Activated CD8-positive, alpha-beta memory T cell treated with anti-CD3 and anti-CD28 coated beads, Interleukin-2, amount 10 ng/mL, durations not matched to agents 7 days and 5 days (primary cell): ENCODE measurements at places on chromosomes 7 and 10.

GRCh38 chr7:3893151-3893788, 592.2 kb downstream of the SDK1 start:
- DNase-seq, result no peak

DNA sequence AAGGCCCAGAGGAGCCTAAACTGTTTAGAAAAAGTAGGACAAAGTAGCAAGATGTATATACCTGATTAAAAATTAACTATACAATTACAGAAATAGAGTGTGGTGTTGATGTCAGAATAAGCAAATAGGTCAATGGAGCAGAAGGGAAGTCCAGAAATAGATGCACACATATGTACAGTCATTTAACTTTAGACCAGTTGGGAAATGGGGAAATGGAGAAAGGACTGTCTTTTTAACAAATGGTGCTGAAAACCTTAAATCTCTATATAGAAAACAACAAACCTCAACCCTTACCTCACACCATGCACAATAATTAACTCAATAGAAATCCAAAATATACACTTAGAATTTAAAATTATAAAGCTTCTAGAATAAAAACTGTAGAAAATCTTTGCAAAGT, 72.2 kb downstream of the CH25H start:
- no peak for DNase-seq

DNA sequence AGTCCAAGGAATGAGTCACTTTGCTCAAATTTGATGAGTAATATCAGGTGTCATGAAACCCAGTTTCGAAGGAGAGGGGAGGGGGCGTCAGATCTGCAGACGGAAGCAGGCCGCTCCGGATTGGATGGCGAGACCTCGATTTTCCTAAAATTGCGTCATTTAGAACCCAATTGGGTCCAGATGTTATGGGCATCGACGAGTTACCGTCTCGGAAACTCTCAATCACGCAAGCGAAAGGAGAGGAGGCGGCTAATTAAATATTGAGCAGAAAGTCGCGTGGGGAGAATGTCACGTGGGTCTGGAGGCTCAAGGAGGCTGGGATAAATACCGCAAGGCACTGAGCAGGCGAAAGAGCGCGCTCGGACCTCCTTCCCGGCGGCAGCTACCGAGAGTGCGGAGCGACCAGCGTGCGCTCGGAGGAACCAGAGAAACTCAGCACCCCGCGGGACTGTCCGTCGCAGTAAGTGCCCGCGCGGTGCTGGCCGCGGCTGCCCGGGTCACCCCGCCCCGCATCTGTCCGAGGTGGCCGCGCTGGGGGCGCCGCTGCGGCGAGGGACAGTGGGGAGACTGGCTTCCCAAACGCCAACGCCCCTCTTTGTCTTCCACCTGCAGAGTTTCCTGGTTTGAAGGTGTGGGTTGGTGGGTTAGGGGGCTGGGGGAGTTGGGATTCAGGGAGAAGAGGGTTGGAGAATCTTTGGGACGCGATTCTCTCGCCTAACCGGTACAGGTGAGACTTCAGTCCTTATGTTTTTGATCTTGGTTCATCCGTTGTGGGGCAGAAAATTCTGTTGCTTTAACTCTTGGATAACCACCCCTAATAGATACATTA, at the start of gene TAC1:
TSS of gene TAC1 (plus strand) at position 351 of the 829 bp plus-strand sequence. CDS start 527 bp downstream, outside the sequence.
- DNase-seq, result no peak

DNA sequence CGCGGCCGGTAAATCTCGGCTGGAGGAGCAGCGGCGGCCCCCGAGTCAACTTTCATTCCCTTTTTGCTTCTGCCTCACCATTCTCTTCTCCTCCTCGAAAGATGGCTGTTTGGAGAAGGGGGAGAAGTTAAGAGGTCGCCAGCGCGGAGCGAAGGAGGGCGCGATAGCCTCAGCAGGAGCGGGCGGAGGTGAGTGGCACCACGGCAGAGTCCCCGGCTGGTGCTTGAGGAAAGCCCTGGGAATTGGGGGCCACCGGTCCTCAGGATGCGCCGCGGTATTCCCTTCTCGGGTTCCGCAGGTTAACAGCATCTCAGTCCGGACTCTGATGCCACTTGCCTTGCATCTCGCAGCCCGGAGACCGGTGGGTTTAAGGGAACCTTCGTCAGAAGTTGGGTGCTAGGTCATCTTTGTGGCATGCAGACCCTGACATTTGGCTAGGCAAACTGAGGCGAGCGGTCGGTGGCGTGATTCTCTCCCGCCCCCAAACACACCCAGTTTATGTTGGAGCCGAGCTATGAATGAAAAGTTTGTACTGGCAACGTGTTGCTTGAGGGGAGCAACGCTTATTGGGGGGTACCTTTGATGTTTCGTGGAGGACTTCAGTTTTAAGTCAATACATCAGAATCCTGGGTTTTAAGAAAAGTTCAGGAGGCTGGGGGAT, 59.5 kb upstream of the PRPS1L1 start:
- no peak for DNase-seq

GRCh38 chr7:100673942-100674410, 436 bp downstream of the GNB2 start:
- DNase-seq, result peak; percentile 67

DNA sequence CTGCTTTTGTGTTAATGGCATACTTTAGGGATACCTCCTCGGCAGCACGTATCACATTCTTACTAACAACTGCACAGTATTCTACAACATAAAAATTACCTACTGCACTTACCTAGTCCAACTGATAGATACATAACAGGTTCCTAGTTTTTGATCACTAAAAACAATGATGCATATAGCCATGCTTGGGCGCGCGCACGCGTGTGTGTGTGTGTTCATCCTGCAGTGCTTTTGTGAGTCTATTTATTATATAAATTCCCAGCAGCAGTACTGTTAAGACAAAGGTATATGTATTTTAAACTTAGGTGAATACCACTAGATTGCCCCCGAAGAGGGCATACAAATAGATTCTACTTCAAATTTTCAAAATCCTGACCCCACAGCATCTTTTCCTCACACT, 181.4 kb downstream of the ELMO1 start:
- no peak for DNase-seq

DNA sequence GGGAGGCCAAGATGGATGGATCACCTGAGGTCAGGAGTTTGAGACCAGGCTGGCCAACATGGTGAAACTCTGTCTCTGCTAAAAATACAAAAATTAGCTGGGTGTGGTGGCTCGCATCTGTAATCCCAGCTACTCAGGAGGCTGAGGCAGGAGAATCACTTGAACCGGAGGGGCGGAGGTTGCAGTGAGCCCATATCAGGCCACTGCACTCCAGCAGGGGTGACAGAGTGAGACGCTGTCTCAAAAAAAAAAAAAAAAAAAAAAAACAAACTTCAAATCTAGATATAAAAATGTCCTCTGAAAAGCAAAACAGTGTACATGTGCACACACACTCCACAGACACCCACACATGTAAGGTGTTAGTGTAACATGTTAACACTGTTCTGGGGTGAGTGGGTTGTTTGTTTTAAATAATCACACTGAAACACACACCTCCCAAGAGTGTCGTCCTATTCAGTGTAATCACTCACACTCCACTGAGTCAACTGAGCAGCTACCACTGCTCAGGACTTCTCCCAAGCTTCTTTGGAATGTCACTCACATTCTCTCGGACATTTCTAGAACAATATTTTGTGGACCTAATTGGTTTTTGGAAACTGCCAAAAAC, 12.8 kb upstream of the RGS10 start:
- DNase-seq, result no peak

- no peak for DNase-seq
Observed at GRCh38 chr10:122373721-122374120, 787 bp upstream of the PLEKHA1 start.

GRCh38 chr10:78609976-78610375, 458.8 kb upstream of the ZMIZ1 start:
- DNase-seq, result no peak

DNA sequence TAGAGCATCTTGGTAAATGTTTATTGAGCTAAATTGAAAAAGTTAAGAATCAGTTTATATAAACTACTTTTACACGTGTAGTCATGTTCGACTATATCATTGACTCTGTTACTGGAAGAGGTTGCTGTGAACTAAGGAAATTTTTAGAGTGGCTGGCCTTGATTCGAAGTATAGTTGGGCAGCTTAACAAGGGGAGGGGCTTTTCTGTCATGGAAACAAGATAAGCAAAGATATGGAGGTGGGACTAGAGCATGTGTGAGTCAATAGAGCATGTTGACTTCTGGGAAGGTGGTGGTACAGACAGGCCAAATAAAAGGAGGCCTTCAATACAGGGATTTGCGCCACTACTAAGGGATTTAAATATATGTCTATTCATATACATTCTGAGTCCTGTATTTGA, 7.6 kb downstream of the ATP5F1C start:
- DNase-seq, result no peak

DNA sequence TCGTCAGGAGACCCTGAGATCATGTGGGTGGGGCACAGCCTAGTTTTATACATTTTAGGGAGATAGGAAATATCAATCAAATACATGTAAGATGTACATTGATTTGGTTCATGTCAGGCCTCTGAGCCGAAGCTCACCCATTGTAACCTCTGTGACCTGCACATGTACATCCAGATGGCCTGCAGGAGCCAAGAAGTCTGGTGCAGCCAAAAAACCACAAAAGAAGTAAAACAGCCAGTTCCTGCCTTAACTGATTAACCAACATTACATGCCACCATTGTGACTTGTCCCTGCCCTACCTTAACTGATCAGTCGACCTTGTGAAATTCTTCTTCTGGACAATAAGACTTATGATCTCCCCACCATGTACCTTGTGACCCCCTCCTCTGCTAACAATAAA, 16.0 kb upstream of the LRRC61 start:
- no peak for DNase-seq

GRCh38 chr10:48872234-48872633, 67.4 kb downstream of the LRRC18 start:
- no peak for DNase-seq

GRCh38 chr10:14616955-14617730, 157.6 kb downstream of the FAM107B start:
- no peak for DNase-seq

- no peak for DNase-seq
Observed at GRCh38 chr7:22151901-22152300, 205.1 kb downstream of the RAPGEF5 start.

DNA sequence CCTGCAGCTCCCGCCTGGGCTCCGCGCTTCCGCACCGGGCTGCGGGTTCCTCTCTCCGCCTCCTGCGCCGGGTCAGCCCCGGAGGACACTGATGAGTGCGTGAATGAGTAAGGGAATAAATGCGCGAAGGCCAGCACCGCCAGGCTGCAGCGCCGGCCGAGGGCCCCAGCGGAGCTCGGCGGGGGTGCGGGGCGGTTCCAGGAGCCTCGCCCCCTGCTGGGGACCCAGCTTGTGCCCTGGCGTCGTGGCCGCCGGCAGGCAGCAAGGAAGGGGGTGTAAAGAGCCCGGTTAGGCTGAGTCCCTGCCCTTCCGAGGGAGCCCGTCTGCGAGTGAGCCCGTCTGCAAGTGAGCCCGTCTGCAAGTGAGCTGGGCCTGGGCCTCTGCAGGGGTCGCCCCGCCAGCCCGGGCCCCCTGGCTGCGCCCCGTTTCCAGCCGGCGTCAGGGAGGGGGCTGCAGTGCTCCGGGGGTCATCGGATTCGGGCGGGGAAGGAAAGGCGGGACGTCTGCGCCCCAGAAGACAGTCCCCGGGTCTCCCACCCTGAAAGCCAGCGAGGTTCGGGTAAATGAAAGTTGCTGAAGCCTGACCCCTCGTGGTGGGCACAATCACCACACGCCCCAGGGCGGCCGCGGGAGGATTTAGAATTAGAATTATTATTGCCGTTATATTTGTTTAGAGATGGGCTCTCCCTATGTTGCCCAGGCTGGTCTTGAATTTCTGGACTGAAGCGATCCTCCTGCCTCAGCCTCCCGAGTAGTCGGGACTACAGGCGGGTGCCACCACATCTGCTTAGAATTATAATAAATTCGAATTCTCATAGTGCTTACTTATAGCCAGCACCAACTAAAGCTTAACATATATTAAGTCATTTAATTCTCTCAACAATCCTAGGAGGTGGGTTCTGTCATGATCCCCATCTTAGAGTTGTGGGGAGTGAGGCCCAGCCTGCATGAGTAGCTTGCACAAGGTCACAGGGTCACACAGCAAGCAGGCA, 8.6 kb upstream of the CRYGN start:
- peak; percentile 84 for DNase-seq

DNA sequence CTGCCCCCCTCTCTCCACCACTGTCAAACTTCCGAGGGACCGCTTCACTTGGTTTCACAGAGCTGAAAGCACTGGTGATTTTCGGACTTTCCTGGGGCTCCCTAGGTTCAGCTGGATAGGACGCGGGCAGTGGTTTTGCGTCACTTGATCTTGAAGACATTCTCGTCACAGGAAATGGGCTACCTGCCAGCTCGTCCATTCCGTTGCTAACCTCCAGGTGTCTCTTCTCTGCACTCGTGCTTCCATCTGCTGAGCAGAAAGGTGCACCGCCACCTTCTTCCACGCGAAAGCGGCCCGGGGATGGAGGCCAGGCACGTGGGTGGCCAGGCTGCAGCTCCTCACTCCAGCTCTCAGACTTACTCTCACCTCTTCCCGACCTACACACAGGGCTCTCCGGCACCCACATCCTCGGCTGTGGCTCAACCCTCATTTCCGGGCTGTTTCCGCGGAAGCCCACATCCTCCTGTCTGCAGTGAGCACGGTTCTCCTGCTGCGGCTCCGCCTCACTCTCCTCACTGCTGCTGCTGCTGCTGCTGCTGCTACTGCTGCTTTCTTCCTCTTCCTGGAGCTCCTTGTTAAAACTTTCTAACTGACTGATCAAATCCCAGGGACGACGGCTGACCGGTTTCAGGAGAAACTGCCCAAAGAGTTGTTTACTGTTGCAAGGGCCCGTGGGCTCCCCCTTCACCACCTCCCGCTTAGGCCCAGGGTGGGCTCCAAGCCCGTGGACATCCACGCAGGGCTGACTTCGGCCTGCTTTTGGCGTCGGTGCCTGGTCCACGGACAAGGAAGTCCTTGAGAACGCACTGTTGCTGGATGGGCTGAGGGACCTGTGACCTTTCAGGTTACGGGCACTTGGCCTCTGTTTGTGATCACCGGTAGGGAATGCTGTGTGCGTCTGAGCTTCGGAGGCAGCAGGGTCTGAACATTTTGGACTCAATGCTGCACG, 32.1 kb downstream of the JCAD start:
- peak; percentile 97 for DNase-seq
